Epithelial cell of proximal tubule (primary cell): ENCODE measurements at places on chromosomes 4 and X. TPM values are rescaled to one million over a fixed set of nuclear protein-coding genes. Genes with fewer than 3 reads are reported as not detected.

DNA sequence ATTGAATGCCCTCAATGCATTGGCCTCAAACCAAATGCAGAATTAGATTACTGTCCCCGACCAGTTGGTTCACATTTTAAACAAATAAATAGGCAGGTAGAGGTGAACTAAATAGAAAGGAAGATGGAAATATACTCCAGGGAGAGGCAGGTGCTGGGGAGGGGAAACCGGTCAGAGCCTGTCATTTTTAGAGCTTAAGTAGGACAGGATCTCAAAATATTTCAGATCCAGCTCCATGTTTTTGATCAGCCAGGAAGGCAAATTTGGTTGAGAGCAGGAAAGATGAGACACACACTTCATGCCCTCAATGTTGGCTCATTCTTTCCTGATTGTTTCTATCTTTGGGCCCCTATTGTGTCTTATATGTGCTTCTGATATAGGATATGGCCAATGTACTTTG lies 206.7 kb downstream of the SHROOM3 start:
- DNase-seq, result no peak

DNA sequence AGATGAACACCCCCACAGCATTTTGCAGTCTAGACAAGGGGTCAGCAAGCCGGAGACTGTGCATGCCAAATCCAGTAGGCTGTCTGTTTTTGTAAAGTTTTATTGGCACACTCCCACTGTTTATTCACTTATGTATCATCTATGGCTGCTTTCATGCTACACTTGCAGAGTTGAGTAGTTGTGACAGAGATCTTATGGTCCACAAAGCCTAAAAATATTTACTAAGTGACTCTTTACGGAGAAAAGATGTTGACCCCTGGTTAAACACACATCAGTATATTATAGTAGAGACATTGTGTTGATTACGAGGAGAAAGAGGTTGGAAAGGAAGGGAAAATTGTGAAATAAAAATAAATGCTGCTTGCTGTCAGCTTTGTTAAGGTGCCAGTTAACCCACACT lies 2.2 kb upstream of the LHFPL1 start:
- no peak for DNase-seq

DNA sequence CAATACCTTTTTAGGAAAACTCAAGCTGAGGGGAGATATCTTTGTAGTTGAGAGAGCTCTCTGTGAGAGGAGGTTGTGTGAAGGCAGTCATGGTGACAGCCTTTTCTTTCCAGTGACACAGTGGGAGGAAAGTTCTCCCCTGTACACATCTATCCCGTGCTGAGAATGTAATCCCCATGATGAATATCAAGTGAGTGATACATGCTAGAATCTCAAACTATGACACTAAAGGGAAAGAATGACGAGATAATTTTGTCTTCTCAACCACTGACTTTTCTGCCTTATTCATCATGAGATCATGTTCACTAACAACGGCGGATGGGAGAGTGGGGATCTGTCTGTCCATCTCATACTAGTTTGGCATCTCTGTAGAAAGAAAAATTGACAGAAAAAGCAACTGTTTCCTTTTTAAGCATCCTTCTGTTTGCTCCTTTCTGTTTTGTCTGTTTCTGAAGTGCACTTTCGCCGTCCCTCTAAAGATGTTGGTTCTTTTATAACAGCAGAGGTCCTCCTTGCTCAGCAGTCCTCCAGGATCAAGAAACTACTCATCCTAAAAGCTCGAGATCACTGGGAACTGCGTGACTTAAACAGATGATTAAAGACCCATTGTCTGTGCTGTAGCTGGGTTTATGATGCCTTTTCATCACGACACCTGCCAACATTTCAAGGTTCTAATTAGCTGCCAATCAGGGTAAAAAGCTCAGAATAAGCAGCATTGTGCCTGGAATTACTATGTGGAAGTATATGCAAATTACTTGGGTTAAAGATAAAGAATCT lies 137.6 kb downstream of the DCK start:
- DNase-seq, result peak; percentile 36

- DNase-seq, result no peak
Measured at GRCh38 chr4:185535612-185536410, 504 bp upstream of the PDLIM3 start.

DNA sequence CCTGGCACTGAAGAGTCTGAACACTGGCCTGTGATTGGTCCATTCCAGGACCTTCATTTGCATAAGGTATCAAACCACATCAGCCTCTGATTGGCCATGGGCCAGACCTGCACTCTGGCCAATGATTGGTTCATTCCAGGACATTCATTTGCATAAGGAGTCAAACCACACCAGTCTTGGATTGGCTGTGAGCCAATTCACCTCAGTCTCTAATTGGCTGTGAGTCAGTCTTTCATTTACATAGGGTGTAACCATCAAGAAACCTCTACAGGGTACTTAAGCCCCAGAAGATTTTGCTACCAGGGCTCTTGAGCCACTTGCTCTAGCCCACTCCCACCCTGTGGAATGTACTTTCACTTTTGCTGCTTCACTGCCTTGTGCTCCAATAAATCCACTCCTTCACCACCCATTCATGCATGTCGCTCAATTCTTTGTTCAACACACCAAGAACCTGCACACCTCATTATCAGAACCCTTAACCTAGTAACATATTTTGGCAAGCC lies 14.2 kb upstream of the HERC5 start:
- DNase-seq, result peak; percentile 63

GRCh38 chr4:88040707-88041106 lies 33.3 kb downstream of the PKD2 start:
- DNase-seq, result no peak

GRCh38 chr4:87073199-87074120 lies 138.6 kb downstream of the AFF1 start:
- no peak for DNase-seq

- no peak for DNase-seq
Measured at GRCh38 chr4:1261107-1261928, 12.4 kb upstream of the CTBP1 start.

DNA sequence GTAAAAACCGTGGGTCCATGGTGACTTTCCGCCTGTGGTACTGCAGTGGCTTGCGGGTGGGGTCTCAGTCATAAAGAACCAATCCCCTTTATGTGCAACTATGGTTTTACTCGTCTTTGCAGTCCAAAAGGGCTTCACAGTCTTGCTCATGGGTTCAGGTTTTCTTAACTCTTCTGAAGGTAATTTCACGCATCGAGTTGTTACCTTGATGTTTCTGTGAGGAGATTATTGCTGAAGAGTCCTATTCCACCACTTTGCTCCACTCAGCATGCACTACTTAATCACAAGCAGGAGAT lies 41.5 kb downstream of the F8 start:
- no peak for DNase-seq

DNA sequence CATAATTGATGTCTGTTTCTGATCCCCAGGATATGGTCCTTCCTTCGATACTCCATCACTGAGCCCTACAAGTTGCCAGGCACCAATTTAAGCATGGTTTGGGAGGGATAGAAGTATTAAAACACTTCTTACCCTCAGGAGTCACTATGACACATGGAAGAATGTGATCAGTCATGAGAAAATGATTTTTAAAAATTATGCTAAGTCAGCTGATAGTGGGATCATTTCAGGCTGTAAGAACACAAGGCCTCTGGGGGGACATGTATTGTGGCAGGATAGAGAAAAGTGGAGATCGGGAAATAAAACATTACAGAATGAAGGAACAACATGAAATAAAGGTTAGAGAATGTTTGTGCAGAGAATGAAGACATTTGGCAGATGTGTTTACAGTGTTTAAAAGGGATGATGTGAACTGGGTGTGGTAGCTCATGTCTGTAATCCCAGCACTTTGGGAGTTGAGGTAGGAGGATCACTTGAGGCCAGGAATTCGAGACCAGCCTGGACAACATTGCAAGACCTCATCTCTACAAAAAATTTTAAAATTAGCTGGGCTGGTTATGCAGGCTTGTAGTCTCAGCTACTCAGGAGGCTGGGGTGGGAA lies 64.0 kb downstream of the ELOVL6 start:
- no peak for DNase-seq

GRCh38 chr4:126213996-126214395 lies 899.2 kb downstream of the FAT4 start:
- DNase-seq, result no peak

- DNase-seq, result no peak
Measured at GRCh38 chrX:17390419-17390850, 15.4 kb downstream of the NHS start.

DNA sequence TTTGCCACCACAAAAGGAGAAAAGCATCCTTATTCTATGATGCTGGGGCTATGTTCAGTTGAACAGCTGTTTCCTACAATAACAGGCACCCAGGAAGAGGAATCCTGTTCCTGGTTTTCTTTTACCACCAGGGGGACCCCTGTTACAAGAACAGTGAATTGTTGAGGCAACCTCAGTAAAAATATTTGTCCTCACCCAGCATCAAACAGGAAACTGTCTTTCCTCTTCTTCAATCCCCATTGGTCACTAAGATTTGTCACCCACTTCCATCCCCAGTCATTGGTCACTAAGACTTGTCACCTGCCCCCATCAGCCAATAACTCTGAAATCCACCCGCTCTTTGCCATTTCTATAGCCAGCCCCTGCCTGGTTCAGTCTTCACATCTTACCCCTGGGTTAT lies 143.5 kb upstream of the GALNT7 start:
- no peak for DNase-seq

DNA sequence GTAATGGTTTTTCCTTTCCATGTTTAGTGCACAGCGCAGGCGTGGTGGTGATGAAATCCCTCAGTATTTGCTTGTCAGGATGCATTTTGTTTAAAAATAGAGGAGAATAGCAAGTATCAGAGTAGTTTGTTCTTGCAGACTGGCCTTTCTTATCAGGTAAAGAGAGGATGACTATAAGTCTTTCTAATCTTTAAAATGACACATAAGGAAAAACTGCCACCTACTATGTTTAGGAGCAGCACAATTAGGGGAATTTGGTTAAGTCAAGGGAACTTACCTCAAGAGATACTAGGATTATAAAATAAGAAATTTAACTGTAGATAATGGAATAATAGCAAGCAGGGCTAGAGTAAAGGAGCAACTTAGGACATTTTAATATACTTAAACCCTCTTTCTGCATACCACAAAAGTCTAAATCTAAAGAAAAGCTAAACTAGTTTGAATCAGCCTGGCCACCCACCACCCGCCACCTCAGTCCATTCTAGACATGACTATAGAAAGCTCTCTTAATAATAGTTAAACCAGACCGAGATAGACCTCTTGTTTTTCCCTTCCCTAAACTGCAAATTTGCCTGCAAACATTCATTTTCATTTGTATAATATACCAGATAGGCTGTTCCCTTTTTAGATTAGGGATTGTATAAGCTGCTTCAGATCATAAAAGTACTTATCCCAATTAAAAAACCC lies 62.0 kb downstream of the APOOL start:
- no peak for DNase-seq

- no peak for DNase-seq
Measured at GRCh38 chrX:85828771-85829170, 218.6 kb downstream of the CHM start.

DNA sequence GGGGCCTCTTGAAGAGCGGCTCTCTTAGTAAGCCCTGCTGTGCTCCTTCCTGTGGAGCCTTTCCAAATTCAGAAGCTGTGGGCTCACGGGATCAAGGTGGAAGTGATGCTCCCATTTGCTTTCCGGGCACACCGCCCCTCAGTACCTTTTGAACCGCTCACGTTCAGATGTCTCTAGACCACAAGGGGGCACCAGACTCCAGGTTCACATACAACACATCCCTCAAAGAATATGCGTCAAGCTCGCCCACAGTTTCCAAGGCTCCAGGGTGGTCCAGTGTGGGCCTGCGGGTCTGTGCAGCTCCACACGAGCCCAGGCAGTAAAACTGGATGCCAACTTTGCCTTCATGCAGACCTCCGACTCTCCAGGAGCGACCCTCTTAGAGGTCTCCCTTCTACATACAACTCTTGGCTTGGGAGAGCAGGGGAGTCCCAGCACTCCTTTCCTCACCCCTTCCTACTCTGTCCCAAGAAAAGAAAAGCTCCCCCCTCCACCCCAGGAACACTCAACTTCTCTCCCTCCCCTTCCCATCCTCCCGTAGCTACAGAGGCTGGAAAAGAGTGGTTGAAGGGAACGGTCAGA lies 11.0 kb downstream of the SUPT20HL1 start:
- no peak for DNase-seq

GRCh38 chr4:53694666-53695065 lies 103.4 kb upstream of the LNX1 start:
- DNase-seq, result no peak

GRCh38 chr4:165668694-165669093 lies 204.3 kb upstream of the TLL1 start:
- DNase-seq, result peak; percentile 52

DNA sequence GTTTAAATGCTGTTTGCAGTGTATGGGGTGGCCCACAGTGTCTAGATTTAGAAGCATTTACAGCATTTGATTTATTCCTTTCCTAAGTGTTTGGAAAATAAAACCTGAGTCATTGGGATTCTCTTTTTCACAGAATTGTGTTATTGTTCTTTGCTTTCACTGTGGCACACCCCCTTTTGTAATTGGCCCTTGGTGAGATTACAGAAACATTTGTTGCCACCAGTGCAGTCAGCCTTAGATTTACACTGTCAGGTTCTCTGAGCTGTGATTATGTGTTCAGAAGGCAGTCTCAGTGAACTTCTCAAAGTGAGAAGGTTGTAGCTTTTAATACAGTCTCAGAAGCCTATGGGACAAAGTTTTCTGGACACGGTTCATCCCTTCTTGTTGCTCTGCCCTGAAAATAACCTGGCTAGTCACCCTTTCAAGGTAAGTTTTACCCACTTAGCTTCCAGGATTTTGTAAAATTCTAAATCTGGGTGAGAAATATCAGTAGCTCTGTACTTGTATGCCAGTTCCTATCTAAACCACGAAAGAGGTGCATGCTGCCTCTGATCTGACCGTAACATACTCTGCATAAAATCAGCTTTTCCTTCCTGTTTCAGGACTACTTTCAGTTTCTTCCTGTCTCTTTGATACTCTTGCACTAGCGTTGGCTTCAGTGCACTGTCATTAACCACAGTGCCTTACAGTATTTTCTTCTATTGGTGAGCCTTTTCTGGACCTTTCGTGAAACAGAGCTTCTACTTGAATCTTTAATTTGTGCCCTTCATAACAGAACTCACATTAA lies 12.6 kb downstream of the RUFY3 start:
- no peak for DNase-seq

- no peak for DNase-seq
Measured at GRCh38 chr4:55574252-55574651, 17.8 kb downstream of the PDCL2 start.

DNA sequence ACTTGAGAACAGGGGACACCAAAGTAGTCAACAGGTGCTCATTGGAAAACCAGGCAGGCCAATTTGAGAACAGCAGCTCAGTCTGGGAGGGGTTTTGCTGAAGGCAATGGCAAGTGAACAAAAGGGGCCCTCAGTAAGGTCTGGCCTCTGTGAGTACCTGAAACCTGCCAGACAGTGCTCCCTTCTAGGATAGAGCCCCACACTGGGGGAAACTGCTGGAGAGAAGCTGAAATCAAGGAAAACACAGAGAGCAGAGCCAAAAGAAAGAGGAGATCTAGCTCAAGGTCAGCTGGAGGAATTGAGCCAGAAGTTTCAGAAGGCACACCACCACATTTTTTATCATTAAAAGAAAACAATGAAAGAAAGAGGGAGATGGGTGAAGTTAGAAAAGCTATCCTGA lies 28.2 kb downstream of the PNMA6E start:
- DNase-seq, result no peak

Gene POU3F4
- under 0.01 TPM in 1 of 2 replicates, not detected in the other for total RNA-seq

Gene APELA
- total RNA-seq, result not detected in 2 replicates

Gene CLDN2
- 0.06 TPM in 1 of 2 replicates, not detected in the other for total RNA-seq

Gene GAGE12F
- not detected in 2 replicates for total RNA-seq

Gene CXCL6
- 7.2 and 17.1 TPM in 2 replicates for total RNA-seq

Gene HTN1
- total RNA-seq, result not detected in 2 replicates

Gene REPS2
- 0.72 and 1.7 TPM in 2 replicates for total RNA-seq

Gene PPM1K
- total RNA-seq, result 7.1 and 12.0 TPM in 2 replicates

Gene CLGN
- 7.7 and 8.1 TPM in 2 replicates for total RNA-seq

Gene PROM1
- 41.9 and 69.6 TPM in 2 replicates for total RNA-seq

Gene CSN1S1
- total RNA-seq, result not detected in 2 replicates

Gene KCNIP4
- 0.17 and 0.80 TPM in 2 replicates for total RNA-seq

Gene CXCL11
- total RNA-seq, result 0.06 and 0.22 TPM in 2 replicates

Gene SMARCA1
- 20.1 and 38.9 TPM in 2 replicates for total RNA-seq
